ENCODE measurements at places on chromosomes 3 and 15.

- no peak for DNase-seq
These were observed 11.3 kb upstream of the IQGAP1 start for GRCh38 chr15:90376789-90377188.

GRCh38 chr3:9934235-9934621, 594 bp downstream of the CRELD1 start:
- no peak for DNase-seq

DNA sequence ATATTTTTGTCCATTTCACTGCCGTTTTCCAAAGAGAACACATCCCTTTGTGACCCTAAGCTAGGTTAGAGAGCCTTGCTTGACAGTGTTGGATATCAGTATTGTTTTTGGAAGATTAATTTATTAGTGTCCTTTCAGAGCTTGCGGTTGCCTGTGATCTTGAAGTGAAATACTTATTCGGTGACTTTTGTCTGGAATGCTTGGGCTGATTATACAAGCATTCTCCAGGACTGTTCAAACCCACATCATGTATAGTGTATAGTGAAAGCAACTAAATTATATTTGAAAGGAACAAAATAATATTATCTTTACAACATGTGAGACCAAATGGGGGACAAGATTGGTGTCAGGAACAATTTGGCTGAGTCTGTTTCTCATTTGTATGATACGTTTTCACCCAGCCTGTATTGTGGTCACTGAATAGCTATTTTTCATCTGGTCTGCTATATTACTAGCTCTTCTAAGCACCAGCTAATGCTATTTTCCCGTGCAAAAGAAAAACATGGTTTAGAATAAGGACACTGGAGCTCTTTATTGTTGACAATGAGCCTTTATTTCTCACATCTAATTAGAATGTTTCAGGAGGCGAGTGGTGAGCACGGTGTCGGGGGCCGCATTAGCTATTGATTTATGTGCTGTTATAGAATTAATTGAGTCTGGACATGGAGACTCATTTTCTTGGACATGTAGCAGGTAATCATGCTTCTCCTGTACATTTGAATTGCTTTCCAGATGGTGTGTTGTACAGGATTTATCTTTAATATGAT, 158.1 kb downstream of the APBA2 start:
- DNase-seq = no peak

- no peak for DNase-seq
These were observed 13.0 kb downstream of the CALML4 start for GRCh38 chr15:68192117-68192516.

DNA sequence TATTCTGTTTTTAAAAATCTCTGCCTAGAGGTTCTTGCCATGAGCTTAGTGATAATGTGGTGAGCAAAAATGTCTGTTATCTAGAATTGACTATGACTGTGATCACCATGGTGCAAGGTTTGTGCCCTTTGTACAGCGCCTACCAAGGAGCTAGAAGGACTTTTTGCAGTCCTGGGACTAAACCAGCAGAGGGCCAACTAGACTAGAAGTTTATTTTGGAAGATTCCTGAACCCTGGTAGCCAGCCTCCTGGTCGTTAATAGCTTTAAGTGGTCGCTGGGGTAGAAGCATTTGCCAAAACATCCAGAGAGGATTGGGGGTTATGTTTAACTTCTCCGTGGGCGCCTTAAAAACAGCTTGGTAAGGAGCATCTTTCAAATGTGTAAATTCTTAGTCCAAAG, 7.8 kb downstream of the SCG5 start:
- DNase-seq = no peak

GRCh38 chr3:61617041-61617440, 55.7 kb downstream of the PTPRG start:
- peak; percentile 25 for DNase-seq

DNA sequence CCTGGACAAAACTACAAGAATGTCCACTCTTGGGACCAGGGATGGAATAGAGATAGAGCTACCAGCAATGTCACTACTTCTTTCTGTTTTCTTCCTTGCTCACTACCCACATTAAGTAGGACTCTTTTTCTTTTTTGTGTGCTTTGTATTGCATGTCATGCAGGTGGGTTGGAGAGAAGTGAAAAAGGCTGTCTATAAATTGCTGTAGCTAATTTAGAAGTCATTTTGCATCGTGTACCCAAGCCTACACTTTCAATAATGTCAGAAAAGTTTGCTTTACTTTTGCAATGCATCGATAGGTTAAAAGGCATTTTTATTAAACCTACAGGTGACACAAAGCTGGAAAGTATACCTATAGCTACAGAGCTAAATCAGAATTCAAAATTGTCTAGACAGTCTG, 58.9 kb downstream of the GTF2E1 start:
- no peak for DNase-seq

- peak; percentile 39 for DNase-seq
These were observed 130.3 kb downstream of the MINAR1 start for GRCh38 chr15:79562403-79562815.

- no peak for DNase-seq
These were observed 94.0 kb upstream of the PLCL2 start for GRCh38 chr3:16790432-16791400.

GRCh38 chr3:120435621-120436020, 15.2 kb downstream of the FSTL1 start:
- DNase-seq = no peak

- DNase-seq = no peak
These were observed 37.5 kb downstream of the EHD4 start for GRCh38 chr15:41934843-41935242.

GRCh38 chr3:75294124-75294523, 370.0 kb upstream of the FRG2C start:
- DNase-seq = no peak

DNA sequence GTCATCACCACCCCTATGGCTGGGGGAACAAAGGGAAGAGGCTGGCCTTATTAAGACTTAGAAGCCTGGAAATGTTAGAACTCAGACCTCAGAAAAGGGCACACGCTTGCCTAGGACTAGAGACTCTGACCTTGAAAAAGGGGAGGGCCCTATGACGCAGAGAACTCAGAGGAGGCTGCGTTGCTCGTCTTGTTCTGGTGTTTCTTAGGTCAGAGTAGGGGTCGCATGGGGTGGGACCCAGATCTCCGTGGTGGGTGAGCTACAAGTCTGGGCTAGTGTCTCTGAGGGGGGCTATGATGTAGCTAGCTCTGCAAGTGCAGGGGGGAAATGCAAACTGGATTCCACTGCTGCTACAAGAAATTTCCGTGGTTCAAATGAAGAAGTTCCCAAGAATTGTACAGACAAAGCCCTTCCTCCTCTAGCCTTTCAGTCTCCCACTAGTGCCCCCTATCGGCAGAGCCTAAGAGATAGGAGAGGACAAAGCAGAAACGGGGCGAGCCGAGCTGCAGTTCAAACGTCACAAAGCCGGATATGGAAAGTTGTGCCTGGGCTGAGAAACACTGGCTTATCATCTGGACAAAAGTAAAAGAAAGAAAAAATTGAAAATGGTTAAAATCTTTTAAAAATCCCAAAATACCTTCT, 392.9 kb upstream of the ROBO2 start:
- no peak for DNase-seq

- DNase-seq = no peak
These were observed 137.6 kb downstream of the SPATA16 start for GRCh38 chr3:173003471-173003870.

DNA sequence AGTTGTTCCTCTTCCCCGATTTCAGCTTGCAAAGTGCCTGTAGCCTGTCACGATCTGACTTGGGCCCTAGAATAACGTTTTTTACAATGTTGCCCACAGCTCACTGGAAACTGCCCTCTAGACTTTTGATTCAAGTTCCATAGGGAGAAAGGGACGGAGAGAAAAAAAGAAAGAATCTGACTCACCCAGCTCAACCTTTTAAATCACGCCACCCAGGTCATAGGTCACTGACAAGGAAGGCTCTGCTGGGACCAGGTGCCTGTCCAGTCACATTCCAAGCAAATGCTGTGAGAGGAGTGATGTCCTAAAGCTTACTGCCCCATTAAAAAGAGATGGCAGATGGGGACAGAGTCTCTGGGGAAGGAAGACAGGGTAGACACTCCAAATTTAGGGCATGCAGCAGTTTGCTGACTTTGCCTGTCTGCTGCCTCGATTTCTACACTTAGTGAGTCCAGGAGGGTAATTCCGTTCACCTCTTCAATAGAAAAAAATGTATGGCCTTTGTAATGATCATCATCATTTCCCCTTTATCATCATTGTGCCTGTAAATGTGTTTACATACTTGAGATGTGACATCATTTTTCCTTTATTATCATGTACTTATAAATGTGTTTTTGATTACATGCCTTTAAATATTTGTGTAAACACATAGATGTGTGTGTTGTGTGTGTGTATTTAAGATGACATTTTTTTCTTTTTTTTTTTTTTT, 8.4 kb upstream of the MYO1E start:
- no peak for DNase-seq

DNA sequence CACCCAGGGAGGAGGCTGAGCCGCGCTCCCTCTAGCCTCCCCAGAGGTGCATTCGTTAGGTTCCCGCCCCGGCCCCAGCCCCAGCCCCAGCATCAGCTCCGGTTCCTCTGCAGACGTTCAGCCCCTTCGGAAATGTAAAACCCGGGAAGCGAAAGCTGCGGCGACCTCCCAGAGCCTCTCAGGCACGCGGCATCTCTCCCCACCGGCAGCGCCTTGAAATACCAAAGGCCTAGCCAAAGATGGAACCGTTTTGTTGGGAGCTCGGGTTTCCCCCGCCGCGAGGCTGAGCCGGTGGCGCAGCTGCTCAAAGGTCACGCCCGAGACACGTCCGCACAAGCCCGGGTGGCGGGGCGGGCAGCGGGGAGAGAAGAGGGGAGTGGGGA, 77.8 kb upstream of the HES1 start:
- DNase-seq = no peak

GRCh38 chr15:63373330-63373729, 8.3 kb downstream of the CA12 start:
- DNase-seq = no peak

- no peak for DNase-seq
These were observed 42.4 kb upstream of the C15orf39 start for GRCh38 chr15:75159244-75159643.

- DNase-seq = no peak
These were observed 43.7 kb downstream of the SLC12A8 start for GRCh38 chr3:125168711-125169393.

DNA sequence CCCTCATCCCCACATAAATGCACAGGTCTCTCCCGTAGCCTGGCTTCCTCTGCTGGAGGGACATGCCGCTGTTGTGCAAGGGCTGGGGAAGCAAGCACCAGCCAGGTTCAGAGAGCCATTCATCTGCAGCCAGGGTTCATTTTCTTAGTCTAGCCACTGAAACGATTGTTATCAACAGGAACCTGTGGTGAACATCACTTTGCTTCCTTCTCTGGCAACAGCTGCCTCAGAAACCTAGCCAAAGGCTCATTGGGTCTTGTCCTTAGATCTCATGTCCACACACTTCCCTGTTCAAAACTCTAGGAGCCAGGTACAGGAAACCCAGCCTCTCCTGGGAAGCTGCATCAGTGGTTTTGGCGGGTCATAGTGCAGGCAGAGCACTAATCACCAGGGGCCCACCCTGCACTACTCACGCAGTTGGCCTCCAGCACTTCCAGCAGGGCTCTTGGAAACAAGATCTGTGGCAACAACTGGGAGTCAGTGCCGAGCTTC, 47.0 kb downstream of the OXNAD1 start:
- DNase-seq = no peak

DNA sequence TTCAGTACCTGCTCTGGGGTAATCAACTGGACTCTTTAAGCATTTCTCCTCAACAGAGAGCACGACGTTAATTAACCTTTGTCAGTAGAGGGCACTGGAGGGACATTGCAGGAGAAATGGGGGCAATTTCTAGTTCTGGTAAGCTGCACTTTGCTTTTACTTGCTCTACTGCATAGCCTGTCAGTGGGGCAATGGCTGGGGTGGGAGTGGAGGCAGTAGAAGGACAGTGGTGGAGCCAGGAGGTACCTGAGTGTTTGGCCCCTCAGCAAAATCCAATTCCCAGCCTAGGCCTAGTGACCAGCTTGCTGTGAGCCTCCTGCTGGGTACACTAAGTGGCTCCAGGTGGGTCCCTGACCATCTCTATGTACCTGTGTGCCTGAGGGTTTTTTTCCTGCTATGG, 18.3 kb upstream of the MED12L start:
- DNase-seq = no peak

DNA sequence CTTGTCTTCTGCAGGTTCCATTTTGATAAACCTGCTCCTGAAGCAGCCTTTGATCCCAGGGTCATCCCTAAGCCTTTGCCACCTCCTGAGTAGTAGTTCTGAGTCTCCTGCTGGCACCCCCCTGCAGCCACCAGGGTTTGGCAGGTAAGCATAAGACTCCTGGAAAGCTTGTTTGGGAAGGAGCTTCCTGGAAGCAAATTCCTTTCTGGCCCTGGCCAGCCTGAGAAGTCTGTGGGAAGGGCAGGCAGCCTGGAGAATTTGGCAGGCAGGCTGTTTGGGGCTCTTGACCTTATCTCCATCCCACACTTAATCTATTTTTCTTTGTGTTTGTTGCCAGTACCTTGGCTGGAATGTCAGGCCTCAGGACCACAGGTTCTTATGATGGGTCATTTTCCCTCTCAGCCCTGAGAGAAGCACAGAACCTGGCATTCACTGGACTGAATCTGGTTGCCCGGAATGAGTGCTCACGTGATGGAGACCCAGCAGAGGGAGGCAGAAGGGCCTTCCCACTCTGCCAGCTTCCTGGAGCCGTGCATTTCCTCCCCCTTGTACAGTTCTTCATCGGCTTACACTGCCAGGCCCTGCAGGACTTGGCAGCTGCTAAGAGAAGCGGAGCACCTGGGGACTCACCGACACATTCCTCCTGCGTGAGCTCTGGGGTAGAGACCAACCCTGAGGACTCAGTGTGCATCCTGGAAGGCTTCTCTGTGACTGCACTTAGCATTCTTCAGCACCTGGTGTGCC, 13.4 kb downstream of the ATRIP start:
- DNase-seq = no peak

DNA sequence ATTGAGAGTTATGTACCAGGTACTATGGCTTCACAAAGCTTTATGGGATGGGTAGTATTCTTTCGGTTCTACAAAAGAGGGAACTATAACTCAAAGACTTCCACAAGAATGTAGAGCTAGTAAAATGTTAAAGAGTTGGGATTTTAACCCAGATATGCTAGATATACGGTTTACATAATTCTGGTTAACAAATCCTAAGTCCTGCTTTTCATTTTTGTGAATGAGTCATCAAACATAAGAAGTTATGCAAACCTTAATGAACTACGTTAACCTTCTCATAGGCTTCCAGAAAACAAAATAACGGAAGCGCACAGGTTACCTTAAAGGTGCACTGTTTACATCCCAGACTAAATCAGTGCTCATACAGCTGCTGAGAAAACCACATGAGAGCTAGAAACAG, 1049.3 kb downstream of the MCTP2 start:
- DNase-seq = no peak

DNA sequence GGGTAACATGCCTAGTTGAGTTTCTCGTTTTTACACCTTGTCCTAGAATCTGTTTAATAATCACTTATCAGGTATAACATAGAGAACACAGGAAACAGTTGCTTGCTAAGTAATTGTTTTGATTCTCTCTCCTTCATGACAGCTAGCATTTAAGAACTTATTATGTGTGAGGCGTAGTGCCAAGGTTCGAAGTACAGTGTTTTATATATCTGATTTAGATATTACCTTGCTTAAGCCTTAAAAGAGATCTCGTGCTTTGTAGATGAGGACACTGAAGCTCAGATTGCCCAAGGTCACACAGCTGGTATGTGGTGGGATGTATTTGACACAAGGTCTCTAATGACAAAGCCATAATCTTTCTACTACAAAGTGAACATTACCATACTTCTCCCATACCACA, 29.0 kb upstream of the IFT57 start:
- no peak for DNase-seq

GRCh38 chr3:134976948-134977347, 181.9 kb downstream of the EPHB1 start:
- DNase-seq = no peak
